RPMI8226 (cell line): ENCODE measurements at places on chromosomes 16 and 17.
A peak's percentile ranks its signal among the peaks of the same experiment; 100 is the strongest.

DNA sequence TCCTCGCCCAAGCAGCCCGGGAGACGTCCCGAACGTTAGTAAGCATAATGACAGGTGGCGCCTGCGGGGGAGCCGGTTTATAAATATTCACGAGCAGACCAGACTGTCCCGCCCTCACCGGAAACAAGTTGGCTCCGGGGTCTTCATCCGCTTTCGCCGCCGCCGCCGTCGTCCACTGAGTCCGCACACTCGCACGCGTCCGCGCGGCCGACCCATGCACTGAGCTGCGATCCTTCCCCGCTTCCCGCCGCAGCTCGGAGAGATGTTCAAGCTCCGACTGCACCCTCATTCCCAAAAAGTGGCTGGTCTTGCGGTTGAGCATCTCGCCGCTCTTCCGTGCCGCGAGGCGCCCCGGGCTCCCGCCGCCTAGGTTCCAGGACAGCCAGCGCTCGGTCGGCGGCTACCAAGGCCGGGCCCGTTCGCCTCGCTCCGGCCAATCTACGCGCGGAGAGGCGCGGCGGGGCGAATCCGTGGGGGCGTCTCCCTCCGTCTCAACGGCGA is 385 bp downstream of the CFAP119 start:
- peak; percentile 64 for DNase-seq

DNA sequence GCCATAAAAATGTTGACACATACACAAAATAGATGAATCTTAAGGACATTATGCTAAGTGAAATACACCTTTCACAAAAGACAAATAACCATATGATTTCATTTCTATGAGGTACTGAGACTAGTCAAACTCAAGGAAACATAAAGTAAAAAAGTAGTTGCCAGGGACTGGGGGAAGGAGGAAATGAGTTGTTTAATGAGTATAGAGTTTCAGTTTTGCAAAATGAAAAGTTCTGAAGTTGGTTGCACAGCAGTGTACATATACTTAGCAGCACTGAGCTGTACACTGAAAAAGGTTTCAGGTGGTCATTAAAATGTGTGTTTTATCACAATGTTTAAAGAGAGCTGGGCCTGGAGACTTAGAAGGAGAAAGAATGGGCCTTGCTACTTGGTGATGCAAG is 4.7 kb upstream of the SLC13A2 start:
- no peak for DNase-seq

- no peak for DNase-seq
These were observed 19.4 kb upstream of the NFATC3 start for GRCh38 chr16:68065716-68066305.

DNA sequence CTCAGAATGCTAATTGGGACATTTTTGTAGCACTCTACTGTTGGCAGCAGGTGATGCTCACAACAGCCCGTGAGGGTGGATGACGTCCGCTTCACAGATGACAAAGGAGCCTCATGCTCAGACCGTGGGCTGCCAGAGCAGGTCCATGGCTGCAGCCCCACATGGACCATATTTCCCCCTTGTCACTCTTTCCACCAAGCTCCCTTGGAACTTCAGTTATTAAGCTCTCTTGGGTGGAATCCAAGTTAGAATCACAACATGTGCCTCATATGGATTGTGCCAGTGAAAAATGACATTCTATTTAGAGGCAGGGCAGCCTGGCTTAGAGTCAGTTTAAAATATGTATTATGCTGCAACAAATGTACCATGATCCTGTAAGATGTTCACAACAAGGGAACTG is 33.2 kb upstream of the STH start:
- DNase-seq, result no peak

- no peak for DNase-seq
These were observed 67.5 kb downstream of the GNAO1 start for GRCh38 chr16:56258508-56259424.

DNA sequence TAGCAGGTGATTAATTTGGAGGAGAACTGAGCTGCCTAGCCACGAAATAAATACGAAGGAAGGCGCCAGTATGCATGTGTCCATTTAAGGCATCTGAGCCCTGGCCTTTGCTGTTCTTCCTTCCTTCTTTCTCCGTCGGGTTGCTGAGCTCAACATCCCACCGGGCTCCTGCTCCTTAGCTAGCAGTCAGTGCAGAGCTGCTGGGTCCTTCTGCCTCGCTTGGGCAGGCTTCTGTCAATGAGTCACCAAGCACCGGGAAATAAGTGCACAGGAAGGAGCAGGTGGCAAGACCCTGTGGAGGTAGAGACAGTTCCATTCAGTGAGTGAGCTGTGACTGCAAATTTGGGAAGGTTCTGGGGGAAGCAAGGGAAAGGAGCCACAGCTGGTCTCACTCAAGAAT is 120.7 kb downstream of the CCDC182 start:
- no peak for DNase-seq

- no peak for DNase-seq
These were observed 21.5 kb downstream of the GGA3 start for GRCh38 chr17:75239778-75240393.

DNA sequence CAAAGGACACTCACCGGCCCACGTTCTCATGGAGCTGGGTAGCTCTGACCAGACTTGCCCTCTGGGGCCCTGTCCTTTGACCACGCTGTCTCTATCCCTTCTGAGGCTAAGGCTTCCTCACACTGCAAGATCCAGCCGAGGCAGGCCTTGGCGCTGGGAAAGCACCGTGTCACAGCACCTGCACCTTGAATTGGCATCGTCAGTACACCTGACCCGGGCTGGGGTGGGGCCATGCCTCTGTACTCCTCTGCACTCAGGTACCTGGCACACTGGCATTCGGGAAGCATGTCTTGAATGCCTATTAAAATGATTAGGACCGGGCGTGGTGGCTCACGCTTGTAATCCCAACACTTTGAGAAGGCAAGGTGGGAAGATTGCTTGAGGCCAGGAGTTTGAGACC is 6.0 kb downstream of the TBC1D24 start:
- DNase-seq, result no peak

DNA sequence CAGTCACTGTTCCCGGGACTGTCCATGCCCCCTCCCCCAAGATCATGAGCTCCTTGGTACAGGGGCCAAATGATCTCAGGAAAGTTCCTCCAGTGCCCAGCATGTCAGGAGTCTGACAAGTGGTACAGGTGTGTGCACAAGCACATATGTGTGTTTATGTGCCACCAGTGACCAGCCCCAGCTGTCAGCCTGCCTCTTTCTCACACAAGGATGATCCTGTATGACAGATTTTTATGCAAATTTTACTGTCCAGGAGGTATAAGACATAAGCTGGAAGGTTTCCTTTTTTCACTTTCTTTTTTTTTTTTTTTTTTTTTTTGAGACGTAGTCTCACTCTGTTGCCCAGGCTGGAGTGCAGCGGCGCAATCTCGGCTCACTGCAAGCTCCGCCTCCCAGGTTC is 31.4 kb upstream of the GFOD2 start:
- no peak for DNase-seq

DNA sequence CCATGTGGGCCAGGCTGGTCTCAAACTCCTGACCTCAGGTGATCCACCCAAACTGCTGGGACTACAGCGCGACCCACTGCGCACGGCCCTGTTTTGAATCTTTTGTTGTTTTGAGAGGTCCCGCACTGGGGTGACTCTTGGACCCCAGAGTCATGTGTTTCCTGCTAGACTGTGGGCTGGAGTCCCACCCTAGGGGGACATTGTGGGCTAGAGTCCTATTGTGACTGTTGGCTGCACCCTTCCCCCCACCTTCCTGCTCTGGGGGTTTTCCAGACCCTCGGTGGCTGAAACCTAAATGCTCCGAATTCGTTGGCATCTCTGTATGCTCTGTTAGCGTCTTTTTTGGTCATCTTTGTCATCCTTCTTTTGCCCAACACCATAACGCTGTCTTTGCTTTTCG is 16.0 kb downstream of the NUPR1 start:
- no peak for DNase-seq

GRCh38 chr16:28164140-28164539 is 47.6 kb downstream of the XPO6 start:
- no peak for DNase-seq

DNA sequence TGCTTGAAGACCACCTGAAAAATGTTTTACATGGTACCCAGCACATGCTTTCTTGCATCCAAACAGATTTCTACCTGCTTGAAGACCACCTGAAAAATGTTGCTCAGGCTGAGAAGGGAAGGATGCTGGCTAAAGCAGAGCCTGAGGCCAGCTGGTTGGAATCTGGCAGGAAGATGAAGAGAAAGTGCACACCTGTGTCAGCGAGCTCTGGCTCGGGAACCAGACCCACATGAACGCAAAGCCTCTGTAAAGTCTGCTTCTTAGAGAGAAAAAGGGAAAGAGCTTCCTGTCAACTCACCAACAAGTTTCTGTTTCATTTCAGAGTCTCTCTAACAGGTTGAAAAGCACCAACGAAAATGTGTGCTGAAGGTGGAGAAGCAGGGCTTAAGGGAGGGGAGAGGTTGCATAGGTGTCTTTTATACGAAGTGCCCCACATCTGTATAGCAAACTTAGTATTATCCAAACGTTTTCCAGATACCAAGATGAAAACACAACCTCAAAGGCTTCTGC is 226.0 kb downstream of the TOX3 start:
- no peak for DNase-seq

- DNase-seq, result no peak
These were observed 35.5 kb downstream of the CLUAP1 start for GRCh38 chr16:3536271-3536731.

DNA sequence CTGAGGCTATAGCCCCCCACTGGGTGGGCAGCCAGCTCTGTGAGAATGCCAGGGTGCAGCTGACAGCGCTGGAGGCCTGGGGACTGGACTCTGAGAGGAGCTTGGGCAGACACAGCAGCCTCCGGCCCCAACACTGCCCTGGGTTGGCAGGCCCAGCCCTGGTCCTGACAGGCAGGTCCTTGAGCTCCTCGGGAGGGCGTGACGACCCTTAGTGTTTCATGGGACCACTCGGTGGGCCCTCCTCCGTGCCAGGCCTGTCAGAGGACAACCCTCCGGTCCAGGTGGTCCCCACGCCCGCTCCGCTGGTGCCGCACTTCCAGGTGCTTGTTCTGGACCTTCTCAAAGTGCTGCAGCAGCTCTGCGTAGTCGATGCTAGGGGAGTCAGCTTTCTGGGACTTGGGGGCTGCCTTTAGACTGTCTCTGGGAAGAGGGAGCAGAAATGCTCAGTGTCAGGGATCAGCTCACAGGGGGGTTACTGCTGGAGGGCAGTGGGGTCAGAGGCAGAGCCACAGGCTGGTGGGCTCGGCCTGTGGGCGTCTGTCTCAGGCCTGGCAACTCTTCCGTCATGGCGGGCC is 1.9 kb upstream of the MTSS2 start:
- no peak for DNase-seq
